Neuronal stem cell (in vitro differentiated cells): ENCODE measurements at places on chromosomes 6 and 20.

DNA sequence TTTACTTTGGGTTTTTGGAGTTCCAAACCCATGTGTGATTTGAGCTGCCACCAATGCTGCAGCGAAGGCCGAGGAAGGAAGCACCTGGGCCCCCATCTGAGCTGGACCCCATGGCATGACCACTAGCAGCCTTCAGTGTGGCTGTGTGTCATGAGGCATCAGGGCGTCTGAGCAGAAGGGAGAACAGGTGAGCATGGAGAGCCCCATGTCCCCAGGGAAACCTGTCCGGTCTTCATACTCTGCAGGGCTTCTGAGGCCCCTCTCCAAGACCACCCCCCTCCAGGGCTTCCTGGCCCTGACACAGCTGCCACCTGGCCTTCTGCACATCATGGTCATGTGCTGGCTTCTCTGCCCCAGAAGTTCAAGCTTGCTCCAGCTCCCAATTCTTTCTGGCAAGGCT is 169.1 kb upstream of the CST7 start:
- no peak for DNase-seq

- DNase-seq: no peak
Observed at GRCh38 chr6:34484899-34485298, 19.0 kb downstream of the PACSIN1 start.

DNA sequence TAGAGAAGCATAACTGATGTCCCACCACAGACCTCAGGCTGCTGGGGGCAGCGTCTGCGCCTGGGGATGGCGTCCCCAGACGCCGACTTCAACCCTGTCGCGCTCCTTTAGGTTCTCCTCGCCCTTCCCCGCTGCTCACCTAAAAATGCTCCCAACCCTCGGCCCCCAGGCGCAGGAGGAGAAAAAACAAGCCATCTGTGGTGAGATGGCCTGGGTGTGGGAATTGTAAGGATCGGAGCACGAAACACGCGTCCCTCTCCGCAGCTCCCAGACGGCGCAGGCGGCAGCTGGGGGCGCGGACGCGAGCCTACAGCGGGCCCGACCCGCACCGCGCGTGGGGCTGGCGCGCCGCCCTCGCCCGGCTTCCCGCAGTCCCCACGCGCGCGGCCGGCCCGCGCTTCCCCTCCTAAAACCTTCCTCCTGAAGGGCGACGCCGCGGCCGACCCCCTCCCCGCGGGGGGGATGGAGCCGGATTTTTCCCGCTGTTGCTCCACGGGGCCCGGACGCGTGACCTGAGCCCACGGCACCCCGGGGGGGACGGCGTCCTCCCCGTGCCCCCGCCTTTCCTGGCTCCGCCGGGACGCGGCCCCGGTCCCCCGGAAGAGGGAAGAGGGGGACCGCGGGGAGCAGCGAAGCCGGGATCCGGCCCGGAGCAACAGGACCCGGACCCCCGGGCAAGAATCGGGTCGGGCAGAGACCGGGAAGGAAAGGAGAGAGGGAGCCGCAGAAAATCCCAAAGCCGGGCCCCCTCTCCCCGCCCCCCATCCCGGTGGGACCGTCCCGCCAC is 611 bp downstream of the EPB41L2 start:
- peak; percentile 18 for DNase-seq

DNA sequence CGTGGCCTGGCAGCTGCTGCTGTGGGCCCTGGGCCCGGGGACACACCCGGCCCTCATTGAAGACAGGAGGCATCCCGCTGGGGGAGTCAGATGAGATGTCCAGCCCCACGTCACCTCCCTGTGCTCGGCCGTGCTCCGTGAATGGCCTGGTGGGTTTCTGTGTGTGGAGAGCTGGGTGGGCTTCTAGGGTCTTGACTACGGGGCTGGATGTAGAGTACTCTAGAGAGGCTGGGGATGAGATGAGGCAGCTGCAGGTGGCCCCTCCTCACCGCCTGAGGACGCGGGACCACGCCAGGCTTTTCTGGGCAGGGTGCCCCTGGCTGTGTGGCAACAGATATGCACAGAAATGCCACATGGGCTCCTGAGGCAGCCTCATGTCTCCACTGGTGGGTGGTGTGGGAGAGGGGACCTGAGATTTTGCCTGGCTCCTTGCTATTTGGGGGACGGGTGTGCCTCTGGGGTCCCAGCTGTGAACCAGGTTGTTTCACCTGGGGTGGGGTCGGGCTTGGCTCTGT is 8.4 kb upstream of the BHLHE23 start:
- no peak for DNase-seq
